NCI-H1694 (cell line): ENCODE measurements at places on chromosomes 4 and X.

GRCh38 chrX:6917666-6918065 is 229.8 kb upstream of the STS start:
- DNase-seq = no peak

GRCh38 chr4:185143601-185143969 is 519 bp downstream of the SLC25A4 start:
- no peak for DNase-seq

GRCh38 chrX:19790829-19791228 is 96.6 kb downstream of the SH3KBP1 start:
- DNase-seq = no peak

- no peak for DNase-seq
These were observed 80.9 kb downstream of the PCYT1B start for GRCh38 chrX:24566240-24566639.

- no peak for DNase-seq
These were observed 36.7 kb downstream of the PJA1 start for GRCh38 chrX:69128588-69128987.

GRCh38 chrX:47351706-47352105 is 18.7 kb upstream of the ZNF157 start:
- no peak for DNase-seq

DNA sequence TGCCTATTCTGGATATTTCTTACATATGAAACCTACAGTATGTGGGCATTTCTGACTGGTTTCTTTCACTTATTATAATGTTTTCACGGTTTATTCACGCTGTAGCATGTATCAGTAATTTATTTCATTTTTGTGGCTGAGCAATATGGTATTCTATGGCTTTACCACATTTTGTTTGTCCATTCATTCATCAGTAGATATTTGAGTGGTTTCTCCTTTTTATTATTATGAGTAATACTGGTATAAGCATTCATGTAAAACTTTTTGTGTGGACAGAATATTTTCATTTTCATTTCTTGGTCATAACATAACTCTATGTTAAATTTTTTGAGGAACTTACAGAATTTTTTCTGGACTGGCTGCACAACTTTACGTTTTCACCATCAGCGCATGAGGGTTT is 122.7 kb upstream of the PABPC5 start:
- DNase-seq = no peak

DNA sequence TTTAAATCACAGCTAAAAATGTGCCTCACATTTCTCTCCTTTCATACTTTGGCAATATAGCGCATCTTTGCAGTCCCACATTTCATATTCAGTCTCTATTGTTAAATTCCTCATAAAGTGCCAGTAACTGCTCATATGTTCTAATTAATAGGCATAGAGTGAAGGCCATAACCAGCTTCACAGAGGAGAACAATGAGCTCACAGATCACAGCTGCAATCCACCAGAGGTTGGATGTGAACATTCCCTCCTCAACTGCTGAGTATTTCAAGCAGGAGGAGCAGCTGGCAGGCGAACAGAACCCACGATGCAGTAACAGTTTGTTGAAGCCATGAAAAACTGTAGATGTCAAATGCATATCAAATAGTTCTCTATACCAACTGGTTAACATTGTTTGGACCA is 2088.7 kb upstream of the AGA start:
- DNase-seq = no peak

- DNase-seq = no peak
These were observed 79.8 kb downstream of the CLCN5 start for GRCh38 chrX:50002067-50002714.

DNA sequence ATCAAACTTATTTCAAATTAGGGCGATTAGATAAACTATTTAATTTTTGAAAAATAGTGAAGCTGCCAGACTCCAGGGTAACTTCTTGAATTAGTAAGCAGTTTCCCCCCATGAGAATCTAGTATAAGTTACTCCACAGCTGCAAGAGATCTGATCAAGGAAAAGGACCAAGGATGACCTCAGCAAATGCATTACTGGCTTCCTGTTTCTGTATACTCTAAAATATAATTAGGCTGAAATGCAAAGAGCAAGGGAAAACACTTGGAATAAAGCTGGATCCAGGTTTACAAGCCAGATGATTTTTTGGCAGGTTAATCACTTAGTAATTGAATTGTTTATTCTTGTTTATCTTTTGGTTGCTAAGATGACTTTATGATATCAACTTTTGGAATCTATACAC is 13.4 kb upstream of the P2RY10 start:
- no peak for DNase-seq

- DNase-seq = no peak
These were observed 1176.7 kb downstream of the NLGN4X start for GRCh38 chrX:5051831-5052491.

- no peak for DNase-seq
These were observed 88.6 kb upstream of the HHIP start for GRCh38 chr4:144557404-144557803.

GRCh38 chrX:48920718-48921104 is 1.9 kb upstream of the PIM2 start:
- DNase-seq = no peak

- no peak for DNase-seq
These were observed 32.4 kb upstream of the CD99 start for GRCh38 chrX:2658585-2659292.

DNA sequence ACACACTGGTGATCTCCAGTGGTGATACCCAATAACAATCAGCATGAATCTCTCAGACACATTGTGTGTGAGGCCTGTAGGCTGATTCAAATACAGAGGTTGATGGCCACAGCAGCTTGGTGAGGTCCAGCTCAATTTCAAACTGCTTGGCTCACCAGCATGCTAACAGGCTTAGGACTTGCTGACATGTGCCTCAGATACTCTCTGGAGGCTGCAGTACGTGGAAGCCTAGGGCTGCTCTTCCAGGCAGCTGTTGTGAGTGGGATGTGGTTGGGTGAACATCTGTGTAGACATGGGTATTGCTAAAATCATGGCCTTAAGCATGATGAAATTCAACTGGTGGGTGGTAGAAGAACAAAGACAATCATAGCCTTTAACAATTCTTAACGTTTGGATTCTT is 4.3 kb downstream of the CXCL9 start:
- DNase-seq = no peak

- DNase-seq = no peak
These were observed 240.0 kb upstream of the RPS6KA3 start for GRCh38 chrX:20506739-20507138.

GRCh38 chr4:150814873-150815272 is 200.2 kb downstream of the LRBA start:
- DNase-seq = no peak
